Right cardiac atrium (tissue), 5 donors: ENCODE measurements at places on chromosomes 16 and 17. TPM values are rescaled to one million over a fixed set of nuclear protein-coding genes. Genes with fewer than 3 reads are reported as not detected.

DNA sequence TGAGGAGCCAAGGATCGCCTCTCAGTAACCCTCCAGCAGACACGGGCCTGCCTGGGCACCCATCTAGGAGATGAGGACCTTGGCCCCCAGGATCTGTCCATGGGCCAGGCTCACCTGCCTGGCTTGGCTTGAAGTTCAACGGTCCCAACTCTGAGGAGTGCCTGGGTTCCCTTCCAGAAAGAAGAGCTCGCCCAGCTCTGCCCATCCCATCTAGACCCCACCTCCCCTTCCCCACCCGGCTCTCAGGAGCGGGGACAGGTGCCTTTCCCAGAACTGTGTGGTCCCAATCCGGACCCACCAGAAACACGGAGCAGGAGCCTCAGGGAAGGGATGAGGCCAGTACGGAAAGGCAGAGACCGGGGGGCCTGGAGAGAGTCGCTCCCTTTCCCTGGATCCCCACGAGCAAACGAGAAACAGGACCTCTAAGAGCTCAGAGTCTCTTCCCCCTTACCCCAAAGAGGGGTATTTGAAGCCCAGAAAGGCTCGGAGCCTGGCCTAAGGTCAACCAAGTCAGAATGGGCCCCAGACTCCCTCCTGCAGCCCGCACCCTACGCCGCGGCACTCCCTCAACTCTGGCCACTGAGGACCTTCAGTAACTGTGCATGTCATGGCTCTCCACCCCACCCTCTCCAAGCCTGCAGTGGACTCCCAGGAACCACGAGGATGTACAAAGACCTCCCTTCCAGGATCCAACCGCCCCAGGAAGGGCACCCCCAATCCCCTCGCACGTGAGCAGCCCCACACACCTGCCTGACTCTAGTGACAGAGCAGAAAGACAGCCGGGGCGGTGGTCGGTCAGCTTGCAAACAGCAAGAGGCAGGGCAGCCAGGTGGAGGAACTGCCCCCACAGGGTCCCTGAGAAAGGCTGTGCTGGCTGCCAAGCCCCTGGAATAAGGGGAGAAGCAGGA lies 5.4 kb downstream of the CLUH start:
- peak; percentile 4 for DNase-seq

- no peak for DNase-seq
Observed at GRCh38 chr16:81482329-81483063, 37.9 kb downstream of the CMIP start.

- peak; percentile 62 for DNase-seq
Observed at GRCh38 chr17:60169921-60170817, 20.4 kb downstream of the CA4 start.

Gene LITAFD
- total RNA-seq = not detected

Gene MYO15A
- 0.34 TPM for total RNA-seq

Gene KRTAP4-3
- total RNA-seq = not detected

Gene CPNE7
- total RNA-seq = not detected
